M059J (cell line): ENCODE measurements at places on chromosomes 7 and 10.

- no peak for DNase-seq
Observed at GRCh38 chr10:125985557-125986240, 89.3 kb downstream of the FANK1 start.

GRCh38 chr10:117264782-117265181 is 23.9 kb downstream of the SLC18A2 start:
- no peak for DNase-seq

DNA sequence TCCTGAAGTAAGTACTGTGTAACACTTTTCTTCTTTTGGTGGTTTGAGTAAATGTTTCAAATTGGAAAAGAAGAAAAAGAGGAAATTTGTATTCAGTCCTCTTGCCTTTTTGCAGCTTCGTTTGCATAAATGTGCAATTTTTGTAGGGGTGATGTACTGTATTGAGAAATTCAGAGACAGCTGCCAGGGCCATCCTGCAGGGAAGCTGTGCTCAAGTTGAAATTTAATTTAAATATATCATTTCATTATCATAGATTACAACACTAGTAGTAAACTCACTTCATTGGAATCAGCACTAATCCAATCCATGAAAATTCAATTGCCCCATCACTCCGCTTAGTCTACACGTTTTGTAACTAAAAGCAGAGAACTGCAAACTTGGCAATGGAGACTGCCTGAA is 415.4 kb downstream of the DNAJB9 start:
- DNase-seq, result no peak

- DNase-seq, result no peak
Observed at GRCh38 chr7:87094322-87094721, 34.9 kb upstream of the ELAPOR2 start.

DNA sequence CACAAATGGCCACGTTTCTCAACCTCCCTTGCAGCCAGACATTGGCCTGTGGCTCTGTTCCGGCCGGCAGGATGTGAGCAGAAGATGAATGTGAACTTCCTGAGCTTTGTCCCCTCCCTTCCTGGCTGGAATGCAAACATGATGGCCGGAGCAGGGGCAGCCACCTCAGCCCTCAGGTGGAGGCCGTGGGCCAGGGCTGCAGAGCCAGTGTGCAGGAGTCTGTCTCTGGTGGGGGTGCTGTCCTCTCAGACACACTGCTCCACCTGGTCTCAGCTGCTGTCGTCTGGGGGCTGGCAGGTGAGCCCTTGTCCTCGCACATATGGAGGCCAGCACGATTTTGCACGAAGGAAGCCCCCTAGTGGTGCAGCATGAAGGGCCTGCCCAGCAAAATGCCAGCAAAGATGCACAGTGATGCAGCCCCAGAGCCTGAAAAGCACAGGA is 25.3 kb upstream of the PWWP2B start:
- DNase-seq, result no peak

DNA sequence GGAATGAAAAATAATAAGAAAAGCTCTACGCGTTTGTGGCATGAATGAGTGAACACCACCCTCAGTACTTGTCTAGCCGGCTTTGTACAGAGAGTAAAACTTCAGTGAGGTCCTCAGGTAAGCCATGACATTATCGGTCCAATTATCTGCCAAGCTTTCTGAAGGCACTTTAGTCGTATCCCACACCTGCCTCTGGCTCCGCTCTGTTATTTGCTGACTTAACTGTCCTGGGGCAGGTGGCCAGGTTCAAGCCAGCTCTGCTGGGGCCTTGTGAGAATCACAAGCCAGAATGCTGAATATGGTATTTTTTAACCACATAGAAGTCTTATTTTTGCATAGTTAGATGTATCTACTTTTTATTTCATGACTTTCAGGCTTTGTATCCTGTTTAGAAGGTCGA is 66.0 kb upstream of the FHIP2A start:
- no peak for DNase-seq

DNA sequence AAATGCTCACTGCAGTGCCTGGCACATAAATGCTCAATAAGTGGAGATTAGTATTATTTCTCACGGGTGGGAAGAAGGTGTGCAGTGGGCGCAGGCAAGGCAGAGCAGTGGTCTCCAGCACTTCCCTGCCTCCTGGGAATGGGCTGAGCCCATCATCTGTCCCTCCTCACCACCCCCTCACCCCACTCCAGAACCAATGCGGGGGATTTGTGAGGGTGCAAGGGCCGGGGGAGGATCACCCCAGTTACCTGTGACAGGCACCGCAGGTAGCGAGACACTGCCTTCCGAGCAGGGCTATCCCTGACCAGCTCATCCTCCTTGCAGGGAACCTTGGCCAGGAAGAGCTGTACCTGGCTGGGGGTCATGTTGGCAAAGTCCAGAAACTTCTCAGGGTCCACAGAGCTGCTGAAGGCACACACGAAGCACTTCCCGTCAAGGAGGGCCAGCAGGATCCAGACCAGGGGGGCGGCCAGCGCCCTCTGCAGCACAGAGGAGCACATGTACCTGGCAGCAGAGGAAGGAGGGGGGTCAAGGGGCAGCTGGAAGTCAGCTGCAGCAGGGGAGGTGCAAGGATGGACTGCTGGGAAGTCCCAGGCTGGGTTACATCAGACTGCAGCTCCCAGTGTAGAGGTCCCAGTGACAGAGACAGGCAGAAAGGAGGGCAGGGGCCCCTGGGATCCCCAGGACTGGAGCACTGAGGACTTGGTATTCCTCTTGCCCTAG is 2.8 kb downstream of the CALHM3 start:
- DNase-seq, result no peak

- no peak for DNase-seq
Observed at GRCh38 chr10:8398771-8399170, 344.3 kb downstream of the GATA3 start.

- no peak for DNase-seq
Observed at GRCh38 chr10:47348661-47349470, 703 bp downstream of the RBP3 start.

GRCh38 chr10:77685432-77685831 is 47.8 kb upstream of the KCNMA1 start:
- DNase-seq, result no peak

GRCh38 chr7:73530800-73531199 is 8.7 kb upstream of the BAZ1B start:
- no peak for DNase-seq

DNA sequence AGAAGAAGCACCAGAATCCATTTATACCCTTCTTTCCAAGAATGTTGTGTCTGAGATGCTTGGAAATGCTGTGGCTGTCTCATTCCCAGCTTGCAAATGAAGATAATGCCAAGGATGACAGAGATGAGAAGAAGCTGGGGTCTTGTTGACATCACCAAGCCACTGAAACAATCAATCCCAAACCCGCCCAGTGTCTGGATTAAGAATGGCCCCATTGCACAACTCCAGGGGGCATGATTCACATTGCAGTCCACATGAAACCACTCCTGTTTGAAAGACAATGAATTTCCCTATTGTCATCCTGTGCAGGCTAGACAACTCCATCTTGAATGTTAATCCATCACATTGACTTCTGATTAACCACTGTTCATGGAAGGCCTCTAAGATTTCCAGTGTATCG is 28.6 kb downstream of the SORBS1 start:
- DNase-seq, result no peak

- DNase-seq, result peak; percentile 13
Observed at GRCh38 chr7:23234569-23235296, 11.8 kb upstream of the GPNMB start.

GRCh38 chr7:46908770-46909169 is 673.1 kb downstream of the TNS3 start:
- DNase-seq, result peak; percentile 95

GRCh38 chr7:13912715-13913278 is 76.7 kb downstream of the ETV1 start:
- no peak for DNase-seq

- no peak for DNase-seq
Observed at GRCh38 chr10:12322583-12323131, 26.7 kb upstream of the CAMK1D start.

GRCh38 chr10:1324903-1325302 is 268.7 kb downstream of the WDR37 start:
- no peak for DNase-seq

- peak; percentile 92 for DNase-seq
Observed at GRCh38 chr7:123770378-123770777, 21.6 kb upstream of the WASL start.

GRCh38 chr7:121041516-121042148 is 53.1 kb downstream of the CPED1 start:
- DNase-seq, result peak; percentile 50

GRCh38 chr7:187227-187927 is 5.0 kb upstream of the FAM20C start:
- no peak for DNase-seq

GRCh38 chr7:36509962-36510361 is 120.3 kb downstream of the ANLN start:
- DNase-seq, result no peak

DNA sequence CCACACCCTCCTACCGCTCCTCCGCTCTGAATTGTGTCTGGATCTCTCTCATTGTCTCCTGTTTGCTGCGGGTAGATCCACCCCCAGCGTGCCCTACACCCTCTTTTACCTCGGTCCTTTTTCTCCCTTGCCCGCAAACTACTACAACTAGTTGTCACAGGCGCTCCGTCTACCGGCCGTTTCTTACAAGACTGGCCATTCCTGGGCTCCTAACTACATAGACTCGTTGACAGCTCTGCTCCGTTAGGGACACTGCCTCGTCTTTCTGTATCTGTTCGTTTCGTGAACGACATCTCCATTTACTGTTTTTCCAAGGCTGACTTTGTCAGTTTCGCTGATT is 786 bp downstream of the TAF3 start:
- DNase-seq, result peak; percentile 44

DNA sequence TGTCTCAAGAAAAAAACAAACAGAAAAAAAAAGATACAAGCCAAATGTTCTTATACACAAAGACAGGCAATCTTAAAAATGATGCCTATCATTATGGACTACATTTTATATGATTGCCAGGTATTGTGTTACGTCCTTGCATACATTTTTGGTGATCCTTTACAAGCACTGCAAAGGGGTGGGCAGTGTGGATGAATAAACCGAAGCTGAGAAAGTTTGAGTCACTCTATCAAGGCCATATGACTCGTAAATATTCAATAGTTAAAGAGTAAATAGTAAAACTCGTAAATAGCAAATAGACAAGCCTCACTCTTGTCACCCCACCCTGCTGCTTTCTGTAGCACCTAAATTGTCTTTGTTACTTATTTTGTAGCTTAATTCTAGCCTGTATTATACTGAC is 326.2 kb downstream of the FRMD4A start:
- no peak for DNase-seq

DNA sequence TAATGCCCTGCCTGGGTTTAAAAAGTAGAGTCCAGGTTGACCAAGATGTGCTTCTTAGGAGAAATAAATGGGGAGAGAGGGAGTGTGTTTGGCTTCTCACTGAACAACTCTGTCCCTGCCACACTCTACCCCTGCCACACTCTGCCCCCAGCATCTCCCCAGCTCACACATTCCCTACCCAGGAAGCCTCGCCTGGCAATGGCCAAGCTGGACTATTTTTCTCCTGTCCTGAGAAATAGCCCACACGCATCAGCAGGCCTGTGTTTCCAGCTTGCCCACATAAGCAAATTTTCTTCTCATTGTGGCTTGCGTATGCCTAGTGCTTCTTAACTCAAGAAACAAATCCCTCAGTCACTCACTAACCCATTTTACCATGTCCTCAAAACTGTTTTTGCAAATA is 1.8 kb downstream of the LRRC18 start:
- no peak for DNase-seq

DNA sequence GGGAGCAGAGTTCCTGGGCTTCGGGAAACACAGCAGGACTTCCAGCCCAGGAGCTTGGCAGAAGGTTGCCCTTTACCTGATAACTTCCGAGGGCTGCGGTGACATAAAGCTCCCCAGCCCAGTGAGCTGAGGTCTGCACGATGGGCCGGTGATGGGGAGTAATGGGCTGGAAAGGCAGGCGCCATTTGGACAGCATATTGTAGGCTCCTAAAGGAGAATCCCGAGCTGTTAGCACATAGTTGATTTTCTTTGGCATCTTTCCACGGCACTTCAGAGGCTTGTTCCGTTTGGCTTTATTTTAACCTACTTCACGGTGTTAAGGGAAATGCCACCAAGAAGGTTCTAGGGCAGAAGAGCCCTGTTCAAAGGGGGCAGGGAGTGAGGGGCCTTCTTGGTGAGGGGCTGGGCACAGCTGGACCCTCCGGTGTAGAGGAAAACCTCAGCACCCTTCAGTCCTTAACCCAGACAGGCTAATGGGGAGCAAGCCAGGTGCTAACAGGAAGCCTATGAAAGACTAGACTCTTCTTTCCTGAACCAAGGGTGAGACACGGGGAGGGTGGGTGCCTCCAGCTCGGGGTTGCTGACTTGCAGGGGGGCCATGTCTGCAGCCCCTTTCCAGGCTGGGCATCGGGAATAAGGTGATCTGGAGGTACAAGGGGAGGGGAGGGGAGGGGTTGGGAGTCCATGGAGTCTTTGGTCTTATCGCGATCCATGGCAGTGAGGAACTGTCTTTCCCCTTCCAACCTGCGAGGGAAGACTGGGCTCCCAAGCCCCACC is 347.7 kb downstream of the GLRX3 start:
- DNase-seq, result no peak

GRCh38 chr10:15871823-15872222 is 11.5 kb upstream of the MINDY3 start:
- no peak for DNase-seq

DNA sequence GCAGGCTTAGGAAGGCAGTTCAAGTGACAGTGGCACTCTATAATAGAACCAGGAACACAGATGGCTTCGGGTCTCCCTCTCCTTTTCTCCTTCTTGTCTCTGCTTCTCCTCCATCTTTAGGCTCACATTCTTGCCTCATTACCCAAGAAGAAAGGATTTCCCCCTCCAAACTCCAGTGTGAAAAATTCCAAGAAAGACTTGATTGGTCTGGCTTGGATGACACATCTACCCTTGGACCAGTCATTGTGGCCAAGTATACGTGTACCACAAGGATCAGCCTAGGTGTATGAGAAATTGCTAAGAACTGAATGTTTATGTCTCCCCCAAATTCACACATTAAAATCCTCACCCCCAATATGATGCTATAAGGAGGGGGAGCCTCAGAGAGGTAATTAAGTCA is 53.9 kb downstream of the PRTFDC1 start:
- peak; percentile 45 for DNase-seq

- DNase-seq, result no peak
Observed at GRCh38 chr10:44382981-44383748, 1.7 kb downstream of the CXCL12 start.

DNA sequence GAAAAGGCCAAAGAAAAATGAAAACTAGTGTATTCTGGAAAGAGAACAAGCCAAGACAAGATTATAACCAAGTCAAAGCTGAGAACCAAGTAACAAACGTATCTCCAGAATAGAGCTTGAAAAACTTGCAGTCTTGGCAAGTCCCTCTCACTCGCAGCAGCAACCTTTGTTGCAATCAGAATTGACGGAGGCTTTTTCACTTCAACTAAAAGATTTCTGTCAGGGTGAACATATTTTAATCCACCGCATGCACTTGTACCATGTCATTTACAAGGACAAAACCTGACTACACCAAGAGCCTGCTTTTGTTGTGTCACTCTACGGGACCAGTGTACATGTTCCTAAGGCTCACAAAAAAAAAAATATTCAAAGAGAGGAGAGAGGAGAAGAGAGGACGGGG is 122.0 kb downstream of the CHCHD3 start:
- DNase-seq, result no peak

DNA sequence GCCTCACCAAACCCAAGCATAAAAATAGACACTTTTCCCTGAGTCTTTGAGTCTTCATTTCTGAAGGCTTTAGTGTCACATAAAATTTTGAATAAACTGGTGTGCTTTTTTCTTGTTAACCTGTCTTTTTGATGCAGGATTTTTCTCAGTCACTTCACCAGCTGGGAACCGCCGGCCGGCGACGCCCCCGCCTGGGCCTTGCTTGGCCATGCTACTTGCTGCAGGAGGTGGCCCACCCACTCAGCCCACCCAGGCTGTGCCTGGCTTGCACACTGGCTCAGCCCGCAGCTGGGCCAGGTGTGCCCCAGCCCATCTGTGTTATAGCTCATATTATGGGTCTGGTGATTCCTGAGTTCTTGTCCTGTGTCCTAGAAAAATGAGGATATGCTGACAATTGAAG is 247.4 kb upstream of the CACNA2D1 start:
- DNase-seq, result no peak
